ENCODE measurements at places on chromosomes 7 and 10.

- no peak for DNase-seq
These were observed 34.7 kb downstream of the MINDY4 start for GRCh38 chr7:30805931-30806330.

GRCh38 chr7:6159524-6160031, 112.8 kb downstream of the CYTH3 start:
- DNase-seq, result no peak

DNA sequence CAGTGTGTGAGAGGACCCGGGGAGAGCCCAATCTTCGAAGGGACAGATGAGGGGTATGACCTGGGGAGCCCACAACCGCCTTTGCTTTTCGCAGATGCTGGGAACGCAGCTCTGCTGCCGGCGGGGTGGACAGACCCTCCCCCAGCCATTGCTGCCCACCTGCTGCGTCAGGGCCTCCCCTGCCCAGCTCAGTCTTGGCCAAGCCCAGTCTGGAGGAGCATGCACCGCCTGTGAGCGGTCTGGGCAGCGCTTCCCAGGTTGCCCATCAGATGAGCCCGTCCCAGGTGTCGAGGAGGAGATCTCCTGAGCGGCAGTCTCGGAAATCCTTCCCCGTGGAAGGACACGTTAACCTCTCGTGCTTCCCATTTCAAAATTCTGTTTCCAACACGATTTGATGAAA, 17.3 kb upstream of the AP5Z1 start:
- DNase-seq, result no peak

GRCh38 chr10:105875050-105875449, 1234.0 kb downstream of the SORCS3 start:
- no peak for DNase-seq

DNA sequence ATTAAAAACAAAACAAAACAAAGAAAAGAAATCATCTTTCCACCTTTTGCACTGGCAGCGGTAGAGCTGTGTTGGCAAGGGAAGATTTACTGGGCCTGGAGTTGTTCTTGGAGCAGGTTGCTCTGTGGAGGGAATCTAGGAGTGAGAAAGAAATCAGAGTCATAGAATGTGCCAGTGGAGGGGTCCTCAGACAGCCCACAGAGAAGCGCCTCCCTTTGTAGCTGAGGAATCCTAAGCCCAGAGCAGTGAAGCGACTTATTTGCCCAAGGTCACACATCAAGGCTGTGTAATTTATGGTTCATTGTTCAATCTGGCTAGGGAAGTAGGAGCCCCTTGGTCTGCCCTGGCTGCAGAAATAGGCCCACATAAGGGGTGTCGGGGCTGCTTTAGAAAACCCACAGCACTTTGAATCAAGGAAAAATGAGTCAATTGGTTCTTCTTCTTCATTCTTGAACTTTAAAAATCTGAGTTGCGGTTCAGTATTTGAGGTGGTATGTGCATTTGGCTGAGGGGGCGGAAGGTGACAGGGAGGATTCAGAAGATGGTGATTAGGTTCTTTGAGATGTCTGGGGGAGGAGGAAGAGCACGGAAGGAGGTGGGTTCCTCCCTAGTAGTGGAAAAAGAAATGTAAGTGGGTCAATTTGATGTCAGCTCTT, 253.7 kb downstream of the PTEN start:
- DNase-seq, result no peak

- no peak for DNase-seq
These were observed at the start of gene MUC3A for GRCh38 chr7:100949227-100949932. Gene MUC3A (plus strand): TSS chr7:100949534. CDS start chr7:100949625, 91 bp downstream.

DNA sequence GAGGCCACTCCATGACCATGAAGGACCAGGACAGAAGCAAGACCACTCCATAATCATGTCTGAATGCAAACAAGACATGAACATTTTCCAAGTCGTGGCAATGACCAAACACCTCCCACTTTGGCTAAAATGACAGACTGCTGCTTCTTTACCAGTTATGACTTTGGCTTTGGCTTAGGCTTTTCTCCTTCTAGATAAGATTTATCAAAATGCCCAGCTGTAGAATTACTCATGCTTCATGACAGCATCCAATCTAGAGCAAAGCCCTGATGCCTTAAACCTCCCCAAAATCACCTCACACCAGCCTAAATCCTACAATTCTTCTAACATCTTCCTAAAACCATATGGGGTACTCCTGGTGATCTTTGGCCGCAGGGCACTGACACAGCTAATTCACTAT, 102.1 kb downstream of the VPS41 start:
- no peak for DNase-seq

DNA sequence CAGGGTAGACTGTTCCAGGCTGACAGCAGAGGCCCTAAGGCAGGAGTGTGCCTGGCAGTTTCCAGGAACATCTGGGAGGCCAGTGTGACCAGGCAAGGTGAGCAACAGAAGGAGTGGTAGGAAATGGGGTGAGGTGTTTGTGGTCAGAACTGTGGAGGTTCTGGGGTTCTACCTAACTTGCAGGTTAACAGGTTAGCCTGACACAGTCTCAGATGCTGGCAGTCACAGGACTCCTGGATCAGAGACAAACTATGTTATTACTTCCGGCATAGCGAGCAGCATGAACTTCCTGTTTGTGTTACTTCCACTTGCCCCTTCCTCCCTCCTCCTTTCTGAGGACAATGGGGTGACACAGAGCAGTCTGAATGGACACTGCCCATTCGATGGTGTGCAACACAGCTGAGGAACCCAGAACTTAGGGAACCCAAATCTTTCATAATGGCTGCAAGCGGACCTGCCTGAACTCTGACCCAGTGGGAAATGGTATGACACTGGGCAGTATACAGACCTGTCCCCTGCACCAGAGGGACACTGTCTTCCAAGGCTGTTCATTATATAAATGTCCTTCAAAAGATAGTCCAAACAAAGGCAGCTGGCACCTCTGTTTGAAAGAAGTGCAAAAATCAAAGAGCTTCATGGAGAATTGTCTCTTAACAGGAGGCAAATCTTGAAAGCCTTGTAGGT, 3.9 kb upstream of the SAR1A start:
- DNase-seq, result no peak

DNA sequence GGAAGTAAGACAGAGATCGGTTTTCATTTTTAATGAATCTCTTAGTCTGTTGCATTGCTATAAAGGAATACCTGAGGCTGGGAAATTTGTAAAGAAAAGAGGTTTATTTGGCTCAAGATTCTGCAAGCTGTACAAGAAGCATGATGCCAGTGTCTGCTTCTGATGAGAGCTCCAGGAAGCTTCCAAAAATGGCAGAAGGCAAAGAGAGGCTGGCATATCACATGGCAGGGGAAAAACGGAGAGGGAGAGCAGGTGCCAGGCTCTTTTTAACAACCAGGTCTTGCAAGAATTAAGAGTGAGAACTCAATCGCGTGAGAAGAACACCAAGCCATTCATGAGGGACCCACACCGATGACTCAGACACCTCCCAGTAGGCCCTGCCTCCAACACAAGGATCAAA, 125.0 kb upstream of the THSD7A start:
- no peak for DNase-seq

GRCh38 chr7:44824894-44825526, 22.9 kb downstream of the H2AZ2 start:
- DNase-seq, result peak; percentile 58

DNA sequence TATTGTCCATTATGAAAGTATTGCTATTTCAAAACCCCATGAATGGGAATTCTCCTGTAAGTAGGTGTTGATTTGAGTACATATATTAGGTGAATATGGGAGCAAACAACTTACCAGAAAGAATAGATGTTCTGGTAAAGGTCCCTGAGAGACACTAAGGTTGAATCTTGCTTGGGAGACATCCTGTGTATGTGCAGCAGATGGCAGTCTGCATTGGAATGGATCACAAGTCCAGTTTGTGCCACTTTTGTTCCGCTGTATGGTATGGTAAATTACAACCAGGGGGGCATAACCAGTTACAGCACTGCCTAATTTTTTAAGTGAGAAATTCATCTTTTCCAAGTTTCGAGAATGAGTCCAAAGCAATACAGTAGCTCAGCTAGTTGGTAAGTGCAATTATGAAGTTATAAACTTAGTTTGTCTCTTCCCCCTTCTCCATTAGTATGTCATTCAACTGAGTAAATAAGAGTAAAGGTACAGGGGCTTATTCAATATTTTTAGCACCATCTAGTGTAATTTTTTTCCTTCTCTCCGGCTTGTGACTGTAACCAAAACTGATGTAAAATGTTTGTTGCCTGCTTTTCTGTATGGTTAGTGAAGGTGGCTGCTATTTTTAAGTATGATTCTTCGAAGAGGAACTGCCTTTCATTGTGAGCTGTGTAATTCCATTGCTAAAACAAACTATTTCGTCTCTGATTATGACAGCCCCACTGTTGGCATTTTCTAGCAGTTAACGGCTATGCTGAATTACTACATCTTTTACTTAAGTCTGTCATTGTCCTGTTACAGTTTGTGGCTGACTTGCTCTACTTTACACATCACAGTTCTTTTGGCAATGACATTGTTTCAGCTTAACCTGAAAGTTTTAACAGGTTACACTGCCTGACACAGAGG, 2.8 kb downstream of the MCU start:
- DNase-seq, result peak; percentile 50

DNA sequence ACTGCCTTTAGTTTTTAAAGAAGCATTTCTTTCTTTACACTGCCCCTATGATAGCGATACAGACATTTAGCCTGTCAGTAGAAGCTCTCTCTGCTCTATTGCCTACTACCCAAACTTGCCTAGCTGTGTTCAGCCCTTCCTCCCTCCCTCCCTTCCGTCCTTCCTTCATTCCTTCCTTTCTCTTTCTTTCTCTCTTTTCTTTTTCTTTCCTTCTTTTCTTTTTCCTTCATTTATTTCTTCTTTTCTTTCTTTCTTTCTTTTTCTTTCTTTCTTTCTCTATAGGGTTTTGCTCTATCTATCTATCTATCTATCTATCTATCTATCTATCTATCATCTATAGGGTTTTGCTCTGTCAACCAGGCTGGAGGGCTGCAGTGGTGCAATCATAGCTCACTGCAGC, 7.1 kb upstream of the ZNF212 start:
- DNase-seq, result no peak

- no peak for DNase-seq
These were observed 90.1 kb downstream of the PCDH15 start for GRCh38 chr10:54710918-54711317.

- no peak for DNase-seq
These were observed at the start of gene GPR26 for GRCh38 chr10:123666318-123667236. Gene GPR26 (plus strand): TSS chr10:123666355. CDS start chr10:123666408, 53 bp downstream.

DNA sequence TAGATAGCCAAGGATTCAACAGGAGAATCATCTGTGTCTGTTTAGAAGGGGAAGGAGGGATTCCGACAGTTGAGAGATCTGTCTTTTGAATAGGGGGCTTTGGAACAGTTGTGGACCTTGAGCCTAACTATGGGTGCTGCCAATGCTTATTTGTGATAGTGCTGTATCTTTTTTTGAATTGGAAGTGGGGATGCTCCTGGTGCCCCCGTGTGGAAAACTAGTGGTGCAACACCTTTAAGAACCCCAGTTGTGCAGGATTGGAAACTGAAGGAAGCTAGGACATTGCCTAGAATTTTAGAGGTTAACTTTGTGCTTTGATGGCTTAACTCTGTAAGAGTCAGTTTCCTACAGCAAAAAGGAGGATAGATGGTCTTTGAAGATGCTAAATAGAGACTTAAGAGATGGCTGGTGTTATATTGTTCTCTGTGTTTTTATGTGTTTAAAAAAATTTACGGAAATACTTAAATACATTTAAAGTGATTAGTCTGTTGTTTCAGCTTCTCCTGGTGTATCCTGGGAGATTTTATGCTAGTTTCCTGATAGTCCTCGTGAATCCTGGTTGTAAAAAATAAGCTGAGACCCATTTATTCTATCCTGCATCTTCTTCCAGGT, 69.3 kb downstream of the AP3M1 start:
- peak; percentile 73 for DNase-seq

- no peak for DNase-seq
These were observed 109.9 kb downstream of the EBF3 start for GRCh38 chr10:129854158-129854557.

- no peak for DNase-seq
These were observed 140.6 kb upstream of the CTBP2 start for GRCh38 chr10:125300937-125301336.

DNA sequence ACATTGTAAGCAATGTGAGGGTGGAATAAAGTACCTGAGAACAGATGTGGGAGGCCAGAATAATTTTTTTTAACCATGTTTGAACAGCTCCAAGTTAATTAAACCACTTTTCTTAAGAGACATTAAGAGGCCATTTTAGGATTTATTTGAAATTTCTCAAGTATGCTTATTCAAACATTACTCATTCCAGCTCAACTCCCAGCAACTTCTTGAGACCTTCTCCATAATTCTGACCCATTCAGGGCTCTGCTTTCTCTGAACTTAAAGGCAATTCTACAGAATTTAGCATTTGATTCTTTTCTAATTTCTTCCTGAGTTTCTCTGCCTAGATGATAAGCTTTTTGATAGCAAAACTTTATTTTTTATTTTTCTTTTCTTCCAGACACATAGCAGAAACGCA, 314.5 kb downstream of the CAMK1D start:
- DNase-seq, result no peak

DNA sequence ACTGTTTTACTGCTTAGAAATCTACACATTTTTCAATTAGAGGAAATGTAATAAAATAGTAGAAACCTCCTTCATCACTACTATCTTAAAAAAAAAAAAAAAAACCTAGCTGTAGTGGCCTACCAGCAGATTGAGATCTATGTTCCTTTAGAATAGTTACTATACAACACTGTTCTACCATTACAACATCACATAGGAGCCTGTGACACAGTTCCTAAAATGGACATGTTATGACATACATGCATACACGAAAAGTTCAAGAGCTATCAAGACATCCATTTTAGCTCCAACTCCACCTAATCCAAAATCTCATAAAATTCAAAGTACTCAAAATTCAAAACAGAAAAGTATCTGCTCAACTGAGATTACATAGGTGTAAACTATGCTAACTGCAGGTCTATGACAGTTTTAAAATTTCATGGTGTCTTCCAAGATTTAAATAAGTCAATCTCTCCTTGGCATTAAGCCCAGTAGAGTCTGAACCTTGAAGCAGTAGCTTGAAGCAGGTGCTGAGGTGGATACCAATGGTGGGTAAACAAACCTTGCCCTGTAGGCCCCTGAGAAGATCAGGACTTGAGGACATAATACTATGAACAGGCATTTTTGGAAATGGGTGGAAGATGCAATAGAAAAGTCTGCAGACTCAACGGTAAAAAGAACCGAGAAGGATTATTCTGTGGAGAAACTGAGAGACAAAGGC, 17.0 kb downstream of the CACUL1 start:
- no peak for DNase-seq

DNA sequence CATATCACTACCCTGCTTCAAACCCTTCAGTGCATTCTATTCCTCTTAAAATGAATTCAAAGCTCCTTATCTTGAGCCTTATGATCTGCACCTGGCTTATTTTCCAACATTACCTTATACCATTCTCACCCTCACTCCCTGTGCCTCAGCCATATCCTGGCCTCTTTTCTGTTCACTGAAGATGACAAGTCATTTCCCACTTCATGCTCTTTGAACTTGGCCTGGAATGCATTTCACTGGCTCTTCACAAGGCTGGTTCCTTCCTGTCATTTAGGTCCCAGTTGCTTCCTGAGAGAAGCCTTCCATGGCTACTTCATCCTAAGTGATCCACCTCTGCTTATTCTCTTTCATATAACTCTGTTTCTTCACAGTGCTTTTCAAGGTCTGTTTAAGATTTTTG, 3.2 kb upstream of the LIPF start:
- DNase-seq, result peak; percentile 34

- peak; percentile 4 for DNase-seq
These were observed 76.2 kb upstream of the KIAA1217 start for GRCh38 chr10:24132741-24133140.

GRCh38 chr7:156139633-156140032, 327.4 kb upstream of the SHH start:
- DNase-seq, result no peak
